ENCODE measurements at places on chromosomes 7 and 10. TPM values are rescaled to one million over a fixed set of nuclear protein-coding genes. Genes with fewer than 3 reads are reported as not detected.

DNA sequence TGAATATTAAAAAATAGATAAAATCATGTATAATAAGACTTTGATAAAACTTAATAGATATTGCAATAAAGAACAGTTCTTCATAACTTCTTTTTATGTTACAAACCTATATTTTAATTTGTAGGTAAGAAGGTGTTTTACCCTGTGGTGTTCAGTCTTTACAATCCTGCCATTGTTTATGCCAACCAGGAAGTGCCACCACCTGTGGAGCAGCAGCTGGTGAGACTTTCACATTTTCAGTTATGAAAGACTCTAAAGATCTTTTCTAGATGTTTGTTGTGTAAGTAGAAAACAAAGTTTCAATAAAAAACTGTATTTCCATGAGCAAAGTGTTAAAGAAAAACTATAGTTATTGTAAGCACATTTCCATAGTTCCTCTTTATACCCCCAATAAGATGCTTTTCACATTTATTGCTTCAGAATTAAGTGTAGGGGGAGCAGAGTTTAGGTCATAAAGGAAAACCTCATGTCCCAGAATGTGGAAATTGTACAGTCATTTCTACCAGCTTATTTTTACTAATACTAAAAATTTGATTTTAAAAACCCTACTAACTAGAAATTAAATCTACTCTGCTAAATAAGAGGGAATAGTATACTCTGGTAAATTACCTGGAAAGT lies 28.7 kb downstream of the CSGALNACT2 start:
- DNase-seq, result peak; percentile 15

- DNase-seq, result peak; percentile 79
These were observed 54.6 kb downstream of the SLIT1 start for GRCh38 chr10:97131181-97131628.

DNA sequence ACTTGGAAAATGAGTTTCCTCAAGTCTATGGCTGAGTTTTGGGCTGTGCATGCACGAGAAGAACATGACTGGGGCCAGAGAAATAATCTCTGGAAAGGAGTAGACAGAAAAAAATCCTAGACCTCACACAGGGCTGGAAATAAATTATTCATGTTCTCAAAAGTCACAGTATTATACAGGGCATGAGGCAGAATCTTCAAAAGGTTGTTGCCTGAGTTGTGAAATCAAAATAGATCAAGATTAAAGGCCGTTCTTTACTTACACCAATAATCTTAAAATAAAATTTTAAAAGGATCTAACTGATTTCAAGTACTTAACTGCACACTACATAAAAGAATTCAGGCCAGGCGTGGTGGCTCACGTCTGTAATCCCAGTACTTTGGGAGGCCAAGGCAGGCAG lies 14.1 kb upstream of the CREM start:
- no peak for DNase-seq

DNA sequence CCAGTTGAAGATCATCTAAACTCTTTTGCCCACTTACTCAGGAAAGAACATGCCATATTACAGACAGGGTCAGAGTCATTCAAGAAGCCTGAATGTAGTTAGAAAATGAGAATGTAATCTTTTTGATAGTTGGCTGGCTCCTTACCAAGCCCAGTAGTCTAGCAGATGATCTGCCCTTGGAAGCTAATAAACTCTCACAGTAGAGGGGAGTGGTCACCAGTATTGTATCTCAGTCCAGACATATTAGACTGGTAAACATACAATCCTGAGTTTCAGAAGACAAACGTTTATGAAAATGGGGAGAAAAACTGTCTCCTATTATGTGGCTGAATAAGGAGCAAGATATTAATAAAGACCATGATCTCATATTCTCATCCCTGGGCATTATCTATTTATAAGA lies 65.3 kb downstream of the SEPTIN7 start:
- no peak for DNase-seq

DNA sequence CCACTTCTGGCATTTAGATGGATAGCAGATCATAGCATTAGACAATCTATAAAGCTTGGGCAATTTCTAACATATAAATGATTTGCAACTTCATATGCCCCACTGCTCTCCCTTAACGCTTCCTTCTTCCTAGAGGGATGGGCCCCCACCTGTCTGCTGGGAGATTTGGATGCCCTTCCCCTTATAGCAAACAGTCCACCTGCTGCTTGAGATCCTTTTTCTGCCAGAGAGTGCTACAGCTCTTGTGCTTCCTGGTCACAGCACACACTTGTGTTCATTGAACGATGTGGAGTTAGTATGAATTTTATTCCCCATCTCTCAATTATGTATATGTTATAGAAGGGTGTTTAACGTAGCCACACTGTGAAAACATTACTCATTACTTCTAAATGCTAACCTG lies 10.4 kb upstream of the PCGF5 start:
- no peak for DNase-seq

- no peak for DNase-seq
These were observed 515.3 kb downstream of the GRID1 start for GRCh38 chr10:85851325-85851724.

DNA sequence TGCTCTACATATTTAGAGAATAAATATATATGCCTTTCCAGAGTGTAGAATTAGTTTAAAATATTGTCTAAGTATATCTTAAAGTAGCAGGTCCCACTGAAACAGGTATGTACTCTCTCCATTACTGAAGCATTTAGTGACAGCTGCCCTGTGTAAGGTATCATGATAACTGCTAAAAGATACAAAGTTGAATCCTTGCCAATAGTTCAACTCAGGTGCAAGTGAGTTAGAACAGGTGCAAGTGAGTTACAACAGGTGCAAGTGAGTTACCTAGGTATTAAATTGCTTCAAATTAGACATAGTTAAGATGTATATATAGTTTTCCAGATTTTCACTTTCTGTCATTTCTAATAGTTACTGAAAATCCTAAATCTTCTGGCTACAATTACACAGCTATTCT lies 119.1 kb downstream of the CNOT4 start:
- no peak for DNase-seq

DNA sequence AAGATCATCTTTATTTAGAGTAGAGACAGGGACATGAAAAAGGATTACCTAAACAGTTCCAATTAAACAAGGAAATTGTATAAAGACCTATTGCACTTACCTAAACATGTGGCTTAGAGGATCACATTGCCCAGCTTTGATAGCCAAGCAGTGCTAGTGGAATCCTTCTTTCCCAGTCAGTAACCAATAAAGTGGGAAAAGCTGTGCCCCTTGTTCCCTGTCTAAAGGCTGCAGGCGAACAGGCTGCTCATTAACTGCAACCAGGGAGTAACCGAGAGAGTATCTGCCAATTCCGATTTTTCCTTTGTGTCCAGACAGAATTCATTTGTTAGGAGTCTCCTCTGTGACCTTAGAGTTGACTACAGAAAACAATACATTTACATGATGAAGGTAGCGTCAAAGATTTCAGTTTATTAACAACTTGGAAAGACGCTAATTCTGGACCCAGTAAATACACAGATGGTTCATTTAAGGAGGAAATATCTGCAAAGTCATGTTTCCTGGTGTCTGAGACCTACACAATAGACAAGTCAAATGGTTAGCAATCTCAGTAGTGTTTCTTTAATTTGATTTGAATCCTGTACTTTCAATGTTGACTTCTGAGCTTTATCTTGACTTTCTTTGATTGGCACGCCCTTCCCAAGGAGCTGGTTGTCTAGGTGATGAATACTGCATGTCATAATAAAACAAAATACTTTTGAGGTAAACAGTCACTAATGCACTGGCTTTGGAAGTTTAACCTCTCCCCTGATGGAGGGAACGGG lies 57.3 kb upstream of the MET start:
- no peak for DNase-seq

DNA sequence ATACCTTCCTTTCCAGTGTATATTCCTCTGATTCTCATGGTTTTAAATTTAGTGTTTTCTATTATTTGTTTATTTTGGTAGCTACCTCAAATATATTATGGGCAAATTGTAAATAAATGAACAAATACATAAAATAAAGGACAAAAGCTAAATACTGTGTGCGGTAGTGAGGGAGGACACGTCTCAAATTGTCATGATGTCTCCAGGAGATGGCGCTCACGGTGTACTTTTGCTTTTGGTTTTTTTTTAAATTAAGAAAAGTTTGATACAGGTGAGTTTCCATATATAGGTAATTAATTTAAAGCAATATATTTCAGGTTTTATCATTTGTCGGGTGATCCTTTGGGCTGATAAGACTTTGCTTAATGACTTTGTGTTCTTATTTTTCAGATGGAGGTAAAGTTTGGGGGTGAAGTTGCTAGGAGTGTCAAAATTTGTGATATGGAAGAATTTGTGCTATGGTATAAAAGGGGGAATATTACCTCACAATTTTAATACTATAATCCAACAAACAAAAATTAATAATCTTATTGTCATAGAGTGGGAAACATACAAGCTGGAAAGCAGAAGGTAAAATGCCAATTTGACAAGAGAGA lies 68.4 kb upstream of the TMEM229A start:
- peak; percentile 47 for DNase-seq

GRCh38 chr7:55212176-55212575 lies 153.0 kb upstream of the LANCL2 start:
- no peak for DNase-seq

DNA sequence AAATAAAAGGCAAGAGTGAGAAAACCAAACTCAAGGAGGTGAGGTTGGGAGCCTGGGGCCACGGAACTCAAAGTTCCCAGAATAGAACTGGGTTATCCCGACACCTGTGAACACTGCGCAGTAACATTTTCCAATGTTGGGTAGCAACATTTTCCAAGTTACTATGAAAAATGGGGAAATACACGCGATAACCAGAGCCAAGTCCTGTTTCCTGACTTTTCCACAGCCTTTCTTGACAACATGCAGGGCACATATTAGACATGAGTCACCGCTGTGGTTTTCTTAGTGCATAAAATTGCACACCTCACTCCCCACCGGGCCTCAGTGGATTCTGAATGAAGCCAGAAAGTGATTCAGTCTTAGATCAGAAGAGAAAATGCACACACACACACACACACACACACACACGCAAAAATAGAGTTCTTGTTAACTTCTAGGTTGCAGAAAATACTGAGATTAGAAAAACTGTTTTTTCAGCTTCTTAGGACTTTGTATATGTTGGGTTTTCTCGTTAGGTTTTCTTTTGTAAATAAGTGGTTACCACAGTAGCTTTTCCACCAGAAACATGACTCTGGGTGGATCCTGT lies 70.0 kb downstream of the CAMK1D start:
- DNase-seq, result no peak

DNA sequence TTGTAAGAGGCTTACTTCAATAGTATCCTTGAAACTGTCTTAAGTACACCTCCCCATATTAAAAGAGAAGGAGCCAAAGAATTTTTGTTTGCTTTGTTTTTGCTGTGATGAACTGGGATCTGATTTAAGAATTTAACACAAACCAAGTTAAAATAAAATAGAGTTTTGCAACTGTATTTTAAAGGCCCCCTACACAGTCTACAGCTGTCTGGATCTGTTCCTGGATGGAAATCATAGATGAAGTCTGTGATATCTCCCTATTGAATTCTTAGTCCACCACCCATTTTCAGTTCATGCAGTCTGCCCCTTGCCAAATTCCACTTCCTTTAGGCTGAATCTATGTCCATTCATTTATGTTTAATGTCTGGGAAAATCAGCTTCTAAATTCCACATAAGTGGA lies 169.8 kb upstream of the MEOX2 start:
- DNase-seq, result no peak

Gene RAMP3
- total RNA-seq, result not detected

Gene EVX1
- total RNA-seq, result not detected

Gene OR9A4
- total RNA-seq, result not detected

Gene OR9A2
- not detected for total RNA-seq

Gene POLR2J3
- 21.5 TPM for total RNA-seq

Gene ADAM8
- total RNA-seq, result 0.56 TPM

All from SJCRH30 (cell line).